Foreskin keratinocyte (primary cell): ENCODE measurements at places on chromosomes 7 and 10. TPM values are rescaled to one million over a fixed set of nuclear protein-coding genes. Genes with fewer than 3 reads are reported as not detected.

GRCh38 chr10:75773231-75773780 lies 341.9 kb downstream of the LRMDA start:
- DNase-seq: no peak

DNA sequence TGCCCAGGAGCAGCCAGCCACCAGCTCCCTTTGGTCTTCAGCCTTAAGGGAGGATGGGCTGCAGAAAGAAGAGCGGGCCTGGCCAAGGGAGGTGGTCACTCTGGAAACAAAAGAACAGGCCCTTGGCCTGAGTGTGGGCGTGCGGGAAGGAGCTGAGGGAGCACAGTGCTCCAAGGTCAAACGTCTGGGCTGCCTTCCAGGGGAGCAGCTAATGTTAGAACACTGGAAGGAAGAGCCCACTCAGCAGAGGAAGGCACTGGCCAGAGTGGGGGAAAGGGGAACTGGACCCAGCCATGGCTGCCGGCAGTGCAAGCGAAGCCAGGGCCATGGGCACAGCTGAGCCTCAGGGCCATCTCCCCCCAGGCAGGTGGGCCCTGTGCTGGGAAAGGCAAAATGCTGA lies 42.7 kb downstream of the FAM53B start:
- DNase-seq: no peak

NKX1-2 gene
- 2.9 and 3.0 TPM in 2 replicates for polyA plus RNA-seq

TBXAS1 gene
- 1.3 and 2.8 TPM in 2 replicates for polyA plus RNA-seq

DYDC1 gene
- polyA plus RNA-seq: not detected in 2 replicates

DNA sequence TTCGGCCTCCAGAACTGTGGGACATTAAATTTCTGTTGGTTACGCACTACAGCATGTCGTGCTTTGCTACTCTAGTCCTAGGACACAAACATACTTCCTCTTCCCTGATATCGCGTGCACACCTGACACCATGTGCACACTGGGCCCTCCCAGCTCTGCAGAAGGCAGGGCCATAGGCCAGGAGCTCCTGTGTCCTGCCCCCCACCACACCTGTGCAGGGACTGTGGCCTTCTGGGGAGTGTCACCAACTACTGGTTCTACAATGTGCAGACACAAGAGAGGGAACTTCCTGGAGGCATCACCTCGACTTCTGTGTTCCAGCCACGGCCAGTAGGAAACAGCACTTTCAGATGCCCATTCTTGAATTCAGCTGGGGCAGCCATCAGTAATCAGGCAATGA lies 646.4 kb upstream of the MGMT start:
- DNase-seq: no peak

GRCh38 chr10:86922553-86922961 lies 34.9 kb downstream of the MMRN2 start:
- no peak for DNase-seq

DNA sequence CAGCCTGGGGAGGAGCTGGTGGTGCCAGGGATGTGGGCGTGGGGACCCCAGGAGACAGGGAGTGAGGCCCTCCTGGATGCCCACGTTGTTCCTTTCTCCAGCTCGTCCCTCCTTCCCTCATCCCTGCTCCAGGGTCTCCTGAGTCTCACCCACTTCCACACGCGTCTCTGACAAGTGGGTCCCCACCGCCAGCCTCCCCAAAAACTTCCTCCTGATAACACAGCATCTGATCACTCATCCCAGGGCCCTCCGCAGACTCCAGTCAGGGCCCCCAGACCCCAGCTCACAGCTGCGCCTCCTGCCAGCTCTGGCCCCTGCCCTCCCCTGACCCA lies 60.6 kb upstream of the INPP5A start:
- no peak for DNase-seq

TFR2 gene
- 0.57 and 0.70 TPM in 2 replicates for polyA plus RNA-seq

DNA sequence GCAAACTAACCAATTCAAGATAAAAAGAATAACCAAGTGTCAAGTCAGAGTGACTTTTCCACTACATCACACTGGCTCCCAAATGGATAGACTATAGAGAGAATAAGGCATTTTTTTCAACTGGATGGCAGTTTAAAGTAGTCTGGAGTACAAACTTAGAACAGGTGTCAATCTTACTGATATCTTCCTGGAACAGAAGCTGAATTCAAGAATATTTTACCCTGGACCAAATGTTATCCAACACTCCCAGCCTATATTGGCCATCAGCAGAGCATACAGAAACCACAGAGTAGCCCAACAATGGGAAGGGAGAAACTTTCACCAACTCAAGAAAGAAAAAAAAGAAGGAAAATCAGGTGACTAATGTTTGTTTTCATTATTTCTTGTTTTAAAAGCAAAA lies 11.5 kb downstream of the IDE start:
- no peak for DNase-seq

GRCh38 chr10:118392761-118393160 lies 50.6 kb upstream of the FAM204A start:
- no peak for DNase-seq

DNA sequence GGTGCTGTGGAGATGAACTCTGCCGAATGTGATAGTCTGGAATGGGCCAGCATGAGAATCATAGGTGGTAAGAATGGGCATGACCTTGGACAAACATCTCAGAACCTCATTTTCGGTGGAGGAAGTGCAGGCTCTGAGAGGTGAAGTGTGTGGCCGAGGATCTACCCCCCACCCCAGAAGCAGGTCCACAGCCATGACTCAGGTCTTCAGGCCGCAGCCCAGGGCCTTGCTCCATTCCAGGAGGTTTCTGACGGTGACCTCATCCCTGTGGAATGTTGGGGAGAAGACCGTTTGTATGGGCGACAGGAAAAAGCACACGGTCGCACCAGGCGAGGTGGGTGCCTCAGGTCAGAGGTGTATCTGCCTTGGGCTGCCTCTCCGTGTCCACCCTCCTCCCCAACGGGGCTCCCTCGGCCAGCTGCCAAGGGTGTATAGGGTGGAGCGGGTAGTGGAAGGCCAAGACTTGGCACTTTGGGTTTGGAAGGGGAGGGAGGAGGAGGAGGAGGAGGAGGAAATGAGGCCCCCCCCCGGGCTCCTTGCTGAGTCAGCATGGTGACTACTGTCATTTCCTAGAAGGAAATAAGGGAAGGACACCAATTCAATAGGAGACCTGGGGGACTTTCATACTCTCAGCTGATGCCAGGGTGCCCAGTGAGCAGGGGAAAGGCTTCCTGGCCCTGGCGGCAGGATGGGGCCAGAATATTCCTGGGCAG lies 168.0 kb upstream of the RHEB start:
- DNase-seq: peak; percentile 96

DNA sequence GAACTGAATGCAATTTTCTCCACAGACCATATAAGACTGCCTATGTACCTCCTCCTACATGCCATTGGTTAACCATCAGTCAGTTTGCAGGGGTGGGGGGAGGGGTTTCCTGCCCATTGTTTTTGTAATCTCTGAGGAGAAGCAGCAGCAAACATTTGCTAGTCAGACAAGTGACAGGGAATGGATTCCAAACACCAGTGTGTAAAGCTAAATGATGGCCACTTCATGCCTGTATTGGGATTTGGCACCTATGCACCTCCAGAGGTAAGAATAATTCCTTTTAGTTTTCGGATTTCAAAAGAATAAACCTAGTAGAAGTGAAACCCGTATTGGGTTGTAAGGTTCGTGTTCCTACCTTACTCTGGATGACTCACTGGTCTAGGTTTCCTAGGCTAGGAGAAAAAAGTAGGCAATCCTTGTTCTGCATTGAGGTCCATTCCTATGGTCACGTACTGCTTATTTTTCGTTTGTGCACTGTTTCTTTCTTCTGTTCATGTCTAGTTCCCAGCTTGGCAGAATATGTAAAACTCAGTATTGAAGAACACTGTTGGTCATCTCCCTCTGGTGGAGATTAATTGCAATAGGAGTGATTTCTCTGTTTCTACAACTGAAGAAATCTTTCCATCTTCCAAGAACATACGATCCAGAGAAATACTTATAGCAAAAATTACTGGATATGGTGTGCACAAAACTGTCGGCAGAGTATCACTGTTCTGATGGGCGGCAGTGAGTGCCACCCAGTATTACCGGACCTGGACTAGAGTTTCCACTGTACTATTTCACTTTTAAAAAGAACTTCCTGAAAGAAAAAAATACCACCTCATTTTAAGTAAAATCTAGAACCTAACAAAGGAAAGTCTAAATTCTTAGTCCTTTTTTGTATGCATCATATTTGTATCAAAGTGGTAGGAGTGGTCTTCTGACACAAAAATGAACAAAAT lies at the start of gene AKR1C3:
AKR1C3 (plus strand) TSS at position 150 of the 941 bp plus-strand sequence; CDS start at position 181, 31 bp downstream.
- peak; percentile 29 for DNase-seq

SPAM1 gene
- polyA plus RNA-seq: not detected in 2 replicates

NXPH1 gene
- not detected in 2 replicates for polyA plus RNA-seq

DNA sequence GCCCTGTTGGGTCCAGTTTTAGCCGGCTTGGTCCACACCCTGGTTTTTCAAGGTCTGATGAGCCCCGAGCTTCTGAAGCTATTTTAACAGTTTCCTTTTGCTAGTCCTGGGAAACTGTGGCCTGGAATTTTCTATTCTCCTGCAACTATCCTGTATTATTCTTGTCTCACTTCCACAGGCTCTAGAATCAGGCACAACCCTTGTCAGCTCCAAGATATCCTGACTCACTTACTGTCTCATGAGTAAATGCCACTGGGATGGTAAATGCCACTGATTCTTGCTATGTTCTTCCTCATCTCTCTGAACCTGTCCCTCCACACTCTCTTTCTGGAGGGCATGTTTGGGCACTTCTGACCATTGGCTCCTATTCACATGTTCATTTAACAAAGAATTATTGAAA lies 611.5 kb upstream of the IGFBP3 start:
- DNase-seq: peak; percentile 42

DNA sequence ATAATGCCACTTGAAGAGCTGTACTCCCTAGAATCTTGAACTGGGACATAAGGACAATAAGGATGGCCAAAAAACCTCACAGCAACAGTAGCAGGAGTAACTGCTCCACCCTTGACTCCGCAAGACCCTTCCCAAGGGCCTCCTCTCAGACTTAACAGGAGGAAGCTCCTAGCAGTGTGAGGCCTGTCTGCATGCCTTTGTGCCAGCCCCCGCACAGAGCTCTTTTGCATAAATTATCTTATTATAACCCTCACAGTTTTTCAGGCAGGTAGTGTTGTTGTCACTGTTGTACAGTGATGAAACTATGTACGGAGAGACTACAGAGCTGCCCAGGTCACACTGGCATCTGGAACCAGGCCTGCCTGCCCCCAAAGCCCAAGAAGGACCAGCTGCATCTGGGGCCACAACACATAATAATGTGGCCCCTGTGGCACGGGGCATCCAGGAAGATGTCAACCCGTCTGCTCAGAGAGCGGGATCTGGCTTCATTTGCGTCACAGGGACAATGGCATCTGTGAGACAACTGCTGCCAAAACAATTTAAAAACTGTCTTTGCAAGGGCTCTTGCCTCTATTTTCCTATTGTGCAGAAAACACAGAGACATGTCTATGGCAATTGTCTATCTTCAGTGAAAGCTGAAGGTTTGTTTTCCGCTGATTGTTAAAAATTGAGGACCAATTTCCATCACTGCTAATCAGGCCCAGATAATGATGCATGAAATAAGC lies 249.3 kb upstream of the GRB10 start:
- DNase-seq: no peak

- no peak for DNase-seq
These were observed 133.3 kb upstream of the KIF5B start for GRCh38 chr10:32189400-32190084.

NEUROD6 gene
- not detected in 2 replicates for polyA plus RNA-seq

DNA sequence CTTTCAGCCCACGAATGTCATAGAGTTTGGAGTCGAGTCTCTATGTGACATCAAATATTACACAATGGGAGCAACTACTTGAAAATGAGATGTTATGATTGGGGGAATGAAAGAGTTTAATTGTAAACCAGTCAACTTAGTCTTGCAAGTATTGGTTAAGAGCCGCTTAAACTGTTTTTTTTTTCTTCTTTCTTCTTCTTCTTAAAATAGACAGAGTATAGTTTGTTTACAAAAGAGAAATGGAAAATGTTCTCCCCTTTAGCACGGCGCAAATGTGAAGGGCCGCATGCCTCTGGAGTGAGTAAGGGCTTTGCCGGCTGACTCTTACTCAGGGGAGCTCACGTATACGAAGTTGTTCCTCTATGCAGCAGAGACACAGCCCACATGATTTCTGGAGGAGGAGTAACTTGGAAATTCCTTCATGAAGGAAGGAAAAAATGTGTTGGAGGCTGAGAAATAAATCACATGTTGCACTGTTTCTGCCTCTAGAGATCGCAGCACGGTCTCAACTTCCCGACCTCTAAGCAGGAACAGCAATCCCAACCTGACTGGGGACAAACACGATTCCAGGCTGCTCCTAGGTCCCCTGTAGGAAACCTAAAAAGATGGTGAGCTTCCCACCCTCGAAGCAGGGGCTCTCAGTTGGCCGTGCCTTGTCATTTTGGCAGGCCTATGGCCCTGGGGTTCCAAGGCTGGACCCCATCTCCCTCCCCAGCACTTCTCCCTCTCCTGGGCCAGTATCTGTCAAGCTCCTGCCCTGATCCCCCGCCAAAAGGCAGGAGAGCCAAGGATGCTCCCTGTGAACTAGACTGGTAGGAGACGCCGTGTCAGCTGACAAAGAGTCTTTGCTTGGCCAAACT lies 44.8 kb downstream of the MYOF start:
- DNase-seq: peak; percentile 97

ITGA8 gene
- not detected in 2 replicates for polyA plus RNA-seq

- DNase-seq: peak; percentile 63
These were observed 3.1 kb upstream of the ZNF117 start for GRCh38 chr7:64993901-64994300.

SLIT1 gene
- 0.02 TPM in 1 of 2 replicates, not detected in the other for polyA plus RNA-seq

SLC26A3 gene
- not detected in 2 replicates for polyA plus RNA-seq

DNA sequence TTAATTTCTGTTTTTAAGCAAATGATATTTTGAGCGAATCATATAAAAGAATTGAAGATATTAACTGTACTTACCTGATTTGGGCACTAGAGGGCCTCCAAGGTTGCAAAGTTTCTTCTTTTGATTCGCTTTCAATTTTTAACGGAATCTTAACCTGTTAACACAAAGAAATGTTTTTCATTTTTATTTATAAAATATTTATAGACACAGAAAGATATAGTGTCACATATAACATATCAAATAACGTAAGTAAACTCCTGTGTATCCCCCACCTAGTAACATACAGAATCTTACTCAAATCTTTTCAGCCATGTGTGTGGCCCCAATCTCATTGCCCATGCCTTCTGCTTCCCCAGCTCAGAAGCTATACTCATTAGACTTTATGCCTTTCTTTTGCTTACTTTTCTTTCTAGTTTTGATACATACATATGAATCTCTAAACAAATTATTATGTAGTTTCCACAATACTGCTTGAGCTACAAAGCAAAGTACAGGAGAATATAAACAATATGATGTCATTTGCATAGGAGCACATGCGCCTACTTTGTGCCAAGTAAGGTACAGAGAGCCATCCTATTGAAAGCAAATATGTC lies 49.5 kb upstream of the ZPBP start:
- DNase-seq: peak; percentile 11

GNGT1 gene
- polyA plus RNA-seq: not detected in 2 replicates

DYNC1I1 gene
- polyA plus RNA-seq: 0.09 and 0.18 TPM in 2 replicates

GRCh38 chr7:55308186-55308929 lies 56.8 kb upstream of the LANCL2 start:
- peak; percentile 20 for DNase-seq

LIPM gene
- 0.07 TPM in 1 of 2 replicates, not detected in the other for polyA plus RNA-seq

GJC3 gene
- 0.08 TPM in 1 of 2 replicates, not detected in the other for polyA plus RNA-seq

- DNase-seq: no peak
These were observed 1.0 kb downstream of the GPR146 start for GRCh38 chr7:1045069-1046063.

ABI1 gene
- polyA plus RNA-seq: 22.7 and 24.8 TPM in 2 replicates
